Hindlimb muscle (tissue), 1 donor: ENCODE measurements at places on chromosomes 3 and 15.

DNA sequence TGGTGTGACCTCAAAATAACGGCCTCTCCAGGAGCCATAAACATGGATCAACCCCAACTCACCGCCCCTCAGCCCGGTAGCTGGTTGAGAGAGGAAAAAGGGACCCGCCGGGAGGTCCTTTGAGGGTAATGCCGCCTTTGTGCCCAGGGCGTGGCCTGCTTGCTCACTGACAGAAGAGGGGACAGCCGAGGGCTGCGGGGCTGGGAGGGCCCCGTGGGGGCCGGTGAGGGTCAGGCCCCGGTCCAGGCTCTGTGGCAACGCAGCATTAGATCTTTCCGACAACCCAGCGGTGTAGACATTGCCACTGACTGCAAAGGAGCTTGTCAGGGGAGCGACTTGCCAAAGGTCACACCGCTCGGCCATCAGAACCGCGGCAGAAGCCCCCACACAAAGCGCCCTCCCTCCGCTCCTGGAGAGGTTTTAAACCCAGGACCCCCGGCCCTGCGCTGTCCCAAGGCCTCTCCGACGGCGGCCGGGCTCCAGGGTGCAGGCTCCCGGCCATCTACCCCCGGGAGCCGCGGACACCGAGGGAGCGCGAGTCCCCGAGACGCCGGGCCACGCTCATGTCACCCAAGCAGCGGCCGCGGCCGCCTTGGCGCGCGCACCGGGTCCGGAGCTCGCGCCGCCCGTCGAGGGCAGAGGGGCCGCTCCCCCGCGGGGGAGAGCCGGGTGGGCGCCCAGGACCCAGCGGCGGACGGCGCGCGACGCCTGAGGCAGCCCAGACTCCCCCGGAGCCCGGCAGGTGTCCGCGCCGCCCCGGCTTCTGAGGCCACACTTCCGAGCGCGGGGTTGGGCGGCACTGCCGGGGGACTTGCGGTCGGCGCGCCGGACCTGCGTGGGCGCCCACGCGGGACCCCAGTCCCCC is 975 bp downstream of the PCSK6 start:
- DNase-seq, result no peak

GRCh38 chr3:8952130-8952529 is 11.1 kb downstream of the RAD18 start:
- DNase-seq, result no peak

DNA sequence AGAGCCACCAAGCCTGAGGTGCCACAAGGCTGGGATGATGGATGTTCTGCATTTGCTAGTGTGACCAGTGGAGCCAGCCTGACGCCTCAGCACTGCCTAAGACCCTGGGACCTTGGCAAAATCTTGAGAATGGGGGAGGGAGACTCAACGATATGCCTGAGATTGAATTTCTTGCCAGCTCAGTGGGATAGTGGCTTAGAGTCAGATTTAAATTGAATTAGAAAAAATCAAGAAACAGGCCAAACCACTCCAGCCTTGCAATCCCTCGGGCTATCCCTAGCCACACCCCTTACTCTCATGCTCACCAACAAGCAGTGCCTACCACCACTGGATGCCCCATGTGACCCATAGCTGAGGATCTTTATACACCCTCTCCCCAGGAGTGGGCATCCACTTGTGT is 18.7 kb upstream of the PDE8A start:
- no peak for DNase-seq

GRCh38 chr3:194379651-194380050 is 10.1 kb upstream of the LRRC15 start:
- DNase-seq, result no peak

- DNase-seq, result no peak
These were observed 35.6 kb downstream of the TMCC1 start for GRCh38 chr3:129857899-129858298.

GRCh38 chr15:91289324-91289723 is 189.3 kb downstream of the SV2B start:
- no peak for DNase-seq

DNA sequence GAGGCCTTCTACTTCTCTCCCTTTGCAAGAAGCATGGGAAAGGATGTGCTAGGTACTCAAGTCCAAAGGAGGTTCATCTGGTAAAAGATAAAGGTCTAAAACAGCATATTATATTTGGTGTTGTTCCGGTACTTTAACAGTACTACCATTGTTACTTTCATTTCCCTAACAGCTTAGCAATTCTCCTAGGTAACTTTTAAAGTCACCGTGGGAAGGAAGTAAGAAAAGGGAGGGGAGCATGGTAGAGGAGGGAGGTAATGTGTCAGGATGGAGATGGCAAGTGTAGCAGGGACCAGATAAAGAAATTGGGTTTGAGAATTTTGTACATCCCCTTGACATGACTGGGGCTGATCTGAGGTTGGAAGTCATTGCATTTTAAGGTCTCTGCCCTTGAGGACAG is 89.4 kb upstream of the SKOR1 start:
- DNase-seq, result no peak

DNA sequence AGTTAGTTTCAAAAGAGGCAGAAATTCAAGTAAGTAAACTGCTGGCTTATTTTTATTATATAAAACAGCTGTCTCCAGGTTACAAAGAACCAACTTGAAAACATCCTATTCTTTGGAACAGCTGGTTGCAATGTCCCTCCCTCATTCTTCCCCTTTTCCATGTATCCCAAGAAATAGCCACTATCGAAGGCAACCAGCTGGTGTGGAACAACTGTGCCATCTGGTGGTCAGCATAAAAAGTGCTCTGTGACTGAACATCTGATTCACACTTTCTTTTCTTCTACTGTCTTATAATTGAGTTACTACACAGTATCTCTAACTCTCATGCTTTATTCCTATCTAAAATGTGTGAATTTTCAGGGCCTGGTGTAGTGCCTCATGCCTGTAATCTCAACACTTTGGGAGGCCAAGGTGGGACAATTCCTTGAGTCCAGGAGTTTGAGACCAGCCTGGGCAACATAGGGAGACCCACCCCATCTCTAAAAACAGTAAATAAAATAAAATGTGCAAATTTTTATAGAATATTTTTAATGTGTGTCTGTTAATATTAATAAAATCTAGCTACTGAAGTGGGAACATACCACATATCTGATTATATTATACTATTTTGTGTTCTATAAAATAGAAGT is 9.6 kb downstream of the OSBPL11 start:
- peak; percentile 76 for DNase-seq

DNA sequence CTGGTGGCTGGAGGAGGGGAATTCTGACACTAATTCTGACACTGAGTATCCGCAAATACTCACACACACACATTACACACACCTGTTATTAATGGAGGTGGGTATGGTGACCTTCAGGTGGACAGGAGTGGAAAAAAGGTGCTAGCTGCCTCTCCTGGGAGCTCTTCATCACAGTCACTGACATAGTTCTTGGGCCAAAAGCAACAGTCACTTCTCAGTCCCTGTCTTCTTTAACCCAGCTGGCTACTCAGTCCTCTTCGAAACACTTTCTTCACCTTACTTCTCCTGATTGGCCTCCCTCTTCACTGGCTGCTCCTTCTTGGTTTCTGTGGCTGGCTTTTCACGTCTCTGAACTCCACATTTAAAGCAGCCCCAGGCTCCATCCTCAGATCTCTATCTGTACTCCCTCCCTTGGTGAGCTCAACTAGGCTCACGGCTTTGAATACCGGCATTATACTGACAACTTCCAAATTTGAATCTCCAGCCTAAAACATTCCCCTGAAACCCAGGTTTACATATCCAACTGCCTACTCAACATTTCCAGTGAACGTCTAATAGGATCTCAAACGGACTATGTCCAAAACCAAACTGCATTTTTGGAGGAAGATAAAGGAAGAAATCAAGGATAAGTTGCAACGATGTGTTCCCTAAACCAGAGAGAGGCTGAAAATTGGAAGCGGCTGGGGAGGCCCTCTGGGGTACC is 53.2 kb upstream of the HEG1 start:
- DNase-seq, result no peak

GRCh38 chr15:33402600-33402999 is 91.8 kb downstream of the RYR3 start:
- DNase-seq, result peak; percentile 22

GRCh38 chr15:73394782-73395181 is 26.0 kb upstream of the HCN4 start:
- DNase-seq, result peak; percentile 8

GRCh38 chr3:11556851-11557644 is 86.7 kb downstream of the VGLL4 start:
- DNase-seq, result peak; percentile 85

DNA sequence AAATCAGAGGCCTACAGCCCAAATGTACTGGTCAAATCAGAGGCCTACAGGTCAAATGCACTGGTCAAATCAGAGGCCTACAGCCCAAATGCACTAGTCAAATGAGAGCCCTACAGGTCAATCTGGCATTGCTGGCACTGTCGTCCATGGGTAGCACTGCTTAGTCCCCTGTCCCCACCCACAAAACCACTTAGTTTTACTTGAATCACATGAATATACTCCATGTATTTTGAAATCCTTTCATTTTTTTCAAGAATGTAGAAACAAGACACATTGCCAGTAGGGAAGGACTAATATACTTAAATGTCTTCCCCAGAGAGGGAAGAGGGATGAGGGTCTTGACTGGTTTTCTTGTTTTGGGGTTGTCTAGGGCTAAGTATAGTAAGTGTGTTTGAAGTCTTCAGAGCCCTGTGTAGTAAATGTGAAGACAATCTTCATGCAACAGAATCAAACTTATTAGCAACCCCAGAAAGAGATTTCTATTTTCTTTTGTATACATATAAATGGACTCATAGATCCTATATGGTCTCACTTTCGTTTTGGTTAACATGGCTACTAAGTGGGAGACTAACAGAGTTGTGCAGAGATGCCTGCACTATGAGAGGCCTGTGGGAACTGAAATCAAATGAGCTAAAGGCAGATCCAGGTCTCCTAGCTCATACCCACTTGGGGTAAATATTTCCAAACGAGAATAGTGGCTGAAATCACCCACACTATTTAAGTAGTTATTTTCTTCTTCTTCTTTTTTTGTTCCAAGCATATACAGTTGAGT is 38.3 kb upstream of the DCUN1D1 start:
- DNase-seq, result no peak

DNA sequence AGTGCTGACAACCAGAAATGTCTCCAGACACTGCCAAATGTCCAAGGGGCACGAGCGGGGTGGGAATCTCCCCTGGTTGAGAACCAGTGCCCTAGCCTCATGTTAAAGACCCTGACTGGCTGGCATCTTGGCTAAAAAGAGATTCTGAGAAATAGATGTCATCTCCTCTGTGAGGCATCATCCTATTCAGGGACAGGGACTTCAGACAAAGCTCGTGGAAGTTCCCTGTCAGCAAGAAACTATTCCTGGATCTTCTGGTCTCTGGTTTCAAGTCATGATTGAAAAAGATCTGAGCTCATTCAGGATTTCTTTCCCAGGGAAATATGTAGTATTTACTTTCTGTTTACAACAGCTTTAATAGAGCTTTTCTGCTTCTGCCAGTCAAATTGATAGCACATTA is 10.8 kb downstream of the WDR5B start:
- no peak for DNase-seq

- no peak for DNase-seq
These were observed 750 bp downstream of the PODXL2 start for GRCh38 chr3:127629467-127630403.

- DNase-seq, result no peak
These were observed 117.3 kb upstream of the SLC7A14 start for GRCh38 chr3:170703121-170703588.

DNA sequence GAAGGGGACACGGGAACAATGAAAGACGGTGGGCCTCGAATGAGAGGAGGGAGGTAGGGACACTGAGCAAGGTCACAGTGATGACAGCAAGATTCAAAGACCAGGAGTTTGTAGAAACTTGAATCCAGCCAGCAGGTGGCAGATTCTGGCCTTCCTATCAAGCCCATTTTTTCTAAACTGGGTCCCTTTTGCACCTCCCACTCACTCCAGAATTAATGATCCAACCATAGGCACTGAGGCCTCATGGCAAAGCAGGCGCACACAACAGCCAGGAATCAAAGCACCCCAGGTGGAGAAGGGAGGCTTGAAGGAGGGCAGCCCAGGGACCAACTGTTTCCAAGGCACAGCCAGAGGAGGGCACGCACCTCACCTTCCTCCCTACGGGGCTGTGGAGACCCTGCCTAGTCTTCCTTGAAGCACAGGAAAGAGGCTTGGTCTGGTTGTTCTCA is 90.2 kb downstream of the ANP32A start:
- peak; percentile 64 for DNase-seq

DNA sequence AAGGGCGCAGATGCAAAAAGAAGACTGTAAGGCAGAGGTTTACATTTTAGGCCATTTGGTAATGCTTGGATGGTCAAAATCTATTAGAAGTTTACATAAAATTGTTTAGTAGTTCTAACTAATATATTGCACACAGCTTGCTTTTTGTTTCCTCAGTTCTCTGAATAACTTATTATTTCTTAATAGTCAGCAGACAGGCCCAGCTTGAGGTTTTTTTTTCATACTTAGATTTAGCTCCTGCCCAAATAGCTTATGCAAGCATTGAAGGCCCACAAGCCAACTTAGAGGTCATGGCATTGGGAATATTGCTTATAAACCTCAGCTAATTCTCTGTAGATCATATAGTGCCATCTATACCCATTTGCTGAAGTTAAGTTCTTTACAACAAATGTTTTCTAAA is 172.5 kb downstream of the RAP2B start:
- no peak for DNase-seq

DNA sequence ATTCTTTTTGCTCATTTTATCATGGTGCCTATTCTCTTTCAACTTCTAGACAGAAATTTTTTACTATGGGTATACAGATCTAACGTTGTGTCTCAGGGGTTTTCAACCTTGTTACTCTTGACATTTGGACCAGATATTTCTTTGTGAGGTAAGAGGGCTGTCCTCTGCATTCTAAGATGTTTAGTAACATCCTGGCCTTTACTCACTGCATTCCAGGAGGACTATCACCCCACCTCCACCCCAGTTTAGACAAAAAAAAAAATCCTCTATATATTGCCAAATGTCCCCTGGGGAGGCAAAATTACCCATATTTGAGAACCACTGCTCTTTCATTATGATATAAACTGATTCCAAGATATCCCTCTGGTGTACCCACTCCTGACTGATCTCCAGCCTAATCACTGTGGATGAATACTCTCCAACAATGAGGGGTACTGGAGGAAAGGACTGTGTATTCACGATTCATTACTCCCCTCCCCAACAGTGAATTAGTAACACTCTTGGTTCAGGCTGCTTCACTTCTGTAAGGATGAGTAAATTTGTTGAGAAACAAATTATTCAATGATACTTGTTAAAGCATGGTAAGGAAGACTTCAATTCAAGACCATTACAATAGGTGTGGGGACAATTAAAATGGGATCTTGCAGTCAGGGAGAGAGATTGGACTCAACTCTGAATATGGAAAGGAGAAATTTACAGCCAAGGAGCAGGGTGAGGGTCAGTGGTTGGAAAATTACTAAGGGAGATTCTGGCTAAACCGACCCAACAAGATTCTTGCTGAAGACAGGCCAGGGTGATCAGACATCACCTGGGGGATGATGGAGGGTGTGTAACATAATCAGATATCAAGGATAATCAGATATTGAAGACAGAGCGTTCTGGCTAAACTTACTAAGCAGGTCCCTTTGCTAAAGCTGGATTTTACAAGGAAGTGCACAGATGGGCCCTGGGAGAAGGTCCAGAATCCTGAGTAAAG is 123.8 kb upstream of the DAZL start:
- DNase-seq, result no peak

- no peak for DNase-seq
These were observed 724.9 kb downstream of the NSUN3 start for GRCh38 chr3:94787734-94788270.

- no peak for DNase-seq
These were observed 345.4 kb downstream of the ERC2 start for GRCh38 chr3:56122911-56123310.
